ENCODE measurements at places on chromosomes 1 and 21.

DNA sequence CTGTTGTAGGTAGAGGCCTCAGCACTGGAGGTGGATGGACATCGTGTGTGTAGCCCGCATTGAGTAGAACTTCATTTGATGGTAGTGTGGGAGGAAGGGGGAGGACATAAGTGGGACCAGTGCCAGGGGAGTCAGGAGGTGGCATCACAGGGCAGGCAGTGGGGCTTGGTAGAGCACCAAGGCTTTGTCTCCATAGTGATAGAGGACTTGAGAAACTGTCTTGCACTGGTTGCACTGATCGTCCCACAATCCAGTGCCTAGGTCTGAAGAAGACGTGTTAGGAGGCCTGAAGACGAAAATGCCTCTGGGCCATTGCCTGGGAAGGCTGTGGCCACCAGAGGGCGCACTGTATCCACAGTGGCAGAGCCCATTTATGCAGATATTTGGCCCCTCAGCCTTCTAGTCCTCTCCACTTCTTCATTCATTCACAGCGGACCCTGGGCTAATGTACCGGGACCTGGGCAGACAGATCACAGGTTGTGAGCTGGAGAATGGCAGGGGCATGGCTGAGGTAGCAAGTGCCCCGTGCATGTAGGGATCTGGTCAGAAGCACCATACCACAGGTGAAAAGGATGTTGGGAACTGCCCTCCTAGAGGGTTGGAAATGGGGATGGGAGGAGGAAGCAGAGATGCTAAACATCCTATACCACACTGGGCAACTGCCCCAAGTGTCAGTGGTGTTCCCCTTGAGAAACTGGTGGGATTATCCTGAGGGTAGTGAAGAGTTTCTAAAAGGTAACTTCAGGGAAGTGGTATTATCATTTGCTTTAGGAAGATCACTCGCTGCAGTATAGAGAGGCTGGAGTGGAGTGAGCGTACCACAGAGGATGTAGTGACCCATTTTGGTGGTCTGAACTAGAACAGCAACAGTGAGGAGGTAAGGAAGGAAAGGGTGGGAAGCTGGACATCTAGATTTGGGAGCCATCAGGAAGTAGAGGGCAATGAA, 95.3 kb downstream of the PIK3R3 start:
- peak; percentile 86 for DNase-seq

DNA sequence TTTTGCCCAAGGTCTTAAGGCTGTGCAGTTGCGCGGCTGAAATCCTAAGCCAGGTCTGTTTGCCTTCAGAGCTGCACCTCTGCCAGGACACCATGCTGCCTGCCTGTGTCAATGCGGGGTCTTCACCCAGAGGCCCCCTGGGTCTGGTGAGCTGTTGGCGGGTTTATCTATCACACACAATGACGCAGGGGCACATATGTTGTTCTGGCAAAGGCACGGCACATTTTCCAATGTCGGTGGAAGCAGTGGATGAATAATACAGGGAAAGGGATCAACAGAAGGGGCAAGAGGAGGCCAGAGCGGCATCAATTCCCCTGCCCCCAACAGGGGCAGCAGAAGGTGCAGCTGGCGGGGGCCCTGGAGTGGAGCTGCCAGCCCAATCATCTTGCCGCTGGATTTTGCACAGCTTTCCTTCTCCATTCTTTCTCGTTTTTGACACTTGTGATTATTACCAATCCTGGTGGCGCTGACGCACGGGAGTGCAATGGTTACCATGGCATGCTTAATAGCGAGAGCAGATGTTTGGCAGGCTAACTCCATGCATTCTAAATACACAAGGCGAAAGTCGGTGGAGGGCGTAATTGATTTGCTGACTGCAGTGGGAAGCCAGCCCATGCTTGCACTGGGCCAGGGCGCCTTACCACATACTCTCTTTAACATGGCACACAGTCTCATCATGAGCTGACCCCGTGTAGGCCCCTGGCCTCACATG, 45.8 kb upstream of the CYP2J2 start:
- DNase-seq: no peak

DNA sequence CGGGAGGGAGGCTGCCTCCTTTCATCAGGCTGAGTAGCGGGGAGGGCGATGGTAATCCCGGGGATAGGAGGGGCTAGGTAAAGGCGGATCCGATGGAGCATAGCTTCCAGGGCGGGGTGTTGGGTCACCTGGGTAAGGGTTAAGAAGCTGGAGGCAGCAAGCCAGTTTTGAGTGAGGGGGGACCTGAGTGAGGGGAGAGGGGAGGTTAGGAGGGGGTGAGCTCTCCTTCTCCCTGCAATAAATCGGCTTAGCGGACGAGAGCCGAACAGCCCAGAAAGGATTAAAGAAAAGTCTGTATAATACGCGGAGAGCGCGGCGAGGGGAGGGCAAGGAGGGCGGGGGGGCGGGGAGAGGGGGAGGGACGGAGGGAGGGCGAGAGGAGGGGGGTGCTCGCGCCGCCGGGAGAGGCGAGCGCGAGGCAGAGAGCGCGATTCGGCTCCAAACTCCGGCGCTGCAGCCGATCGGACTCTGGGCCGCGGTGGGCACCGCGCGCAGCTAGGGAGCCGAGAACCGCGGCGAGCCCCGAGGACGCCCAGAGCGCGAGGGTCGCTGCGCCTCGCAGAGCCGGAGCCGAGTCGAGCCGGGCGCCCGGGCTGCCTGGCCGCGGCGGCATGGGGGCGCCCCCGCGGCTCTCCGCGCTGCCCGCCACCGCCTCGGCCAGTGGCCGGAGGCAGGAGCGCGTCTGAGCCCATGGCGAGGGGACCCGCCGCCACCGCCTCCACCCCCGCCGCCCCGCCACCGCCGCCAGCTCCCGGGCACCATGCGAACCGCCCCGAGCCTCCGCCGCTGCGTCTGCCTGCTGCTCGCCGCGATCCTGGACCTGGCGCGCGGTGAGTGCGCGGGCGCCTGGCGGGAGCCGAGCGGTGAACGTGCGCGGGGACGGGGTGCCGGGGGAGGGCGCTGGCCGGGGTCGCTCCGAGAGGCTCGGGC, at the start of gene IGSF21:
Gene IGSF21, plus strand, starts transcription at position 430 of the 930 bp plus-strand sequence. Its CDS starts 331 bp downstream, at position 761.
- no peak for DNase-seq

DNA sequence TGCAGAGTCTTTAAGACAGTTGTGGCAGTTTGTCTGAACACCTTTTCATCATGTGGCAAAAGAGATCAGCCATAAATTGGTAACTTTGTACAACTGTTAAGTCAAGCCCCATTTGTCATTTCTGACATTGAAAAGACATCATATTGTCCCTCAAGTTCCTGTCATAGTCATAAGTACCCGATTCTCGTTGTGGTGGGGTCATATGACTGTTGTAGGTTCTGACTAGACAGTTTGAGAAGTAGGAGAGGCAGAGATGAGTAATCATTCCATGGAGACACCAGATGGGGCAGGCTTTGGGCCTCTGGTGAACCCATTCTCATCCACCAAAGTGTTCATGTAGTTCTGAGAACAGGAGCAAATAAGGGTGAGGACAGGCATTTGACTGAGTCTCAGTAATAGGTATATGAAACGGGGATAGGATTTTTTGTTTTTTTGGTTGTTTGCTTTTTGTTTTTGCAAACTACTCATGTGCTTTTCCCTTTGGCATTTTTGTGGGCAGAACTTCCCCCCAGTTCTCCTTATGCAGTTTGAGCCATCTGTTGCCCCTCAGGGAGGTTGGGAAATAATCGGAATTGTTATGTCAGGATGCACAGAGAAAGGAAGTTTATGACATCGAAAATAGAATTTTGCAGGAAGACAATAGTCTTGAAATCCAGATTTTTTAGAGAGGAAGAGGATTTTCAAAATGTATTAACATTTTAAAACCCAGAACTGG, 86.9 kb upstream of the KCNE2 start:
- no peak for DNase-seq

- peak; percentile 46 for DNase-seq
These were observed 23.4 kb upstream of the ARF1 start for GRCh38 chr1:228058949-228059633.

- no peak for DNase-seq
These were observed 80.5 kb upstream of the RALGPS2 start for GRCh38 chr1:178644308-178645120.

All from activated CD4-positive, alpha-beta T cell treated with anti-CD3 and anti-CD28 coated beads, Interleukin-2, amount 10 ng/mL, durations not matched to agents 7 days and 5 days (primary cell).